ENCODE measurements at places on chromosomes 1 and 21.

GRCh38 chr1:84722794-84723193 lies 32.5 kb upstream of the SSX2IP start:
- DNase-seq = no peak

- DNase-seq = no peak
Measured at GRCh38 chr1:230818901-230819300, 49.4 kb downstream of the C1orf198 start.

GRCh38 chr1:1043411-1043810 lies 23.5 kb downstream of the AGRN start:
- DNase-seq = no peak

GRCh38 chr21:43643193-43643592 lies 16.1 kb downstream of the HSF2BP start:
- no peak for DNase-seq

GRCh38 chr1:224582041-224582440 lies 34.1 kb upstream of the CNIH3 start:
- no peak for DNase-seq

DNA sequence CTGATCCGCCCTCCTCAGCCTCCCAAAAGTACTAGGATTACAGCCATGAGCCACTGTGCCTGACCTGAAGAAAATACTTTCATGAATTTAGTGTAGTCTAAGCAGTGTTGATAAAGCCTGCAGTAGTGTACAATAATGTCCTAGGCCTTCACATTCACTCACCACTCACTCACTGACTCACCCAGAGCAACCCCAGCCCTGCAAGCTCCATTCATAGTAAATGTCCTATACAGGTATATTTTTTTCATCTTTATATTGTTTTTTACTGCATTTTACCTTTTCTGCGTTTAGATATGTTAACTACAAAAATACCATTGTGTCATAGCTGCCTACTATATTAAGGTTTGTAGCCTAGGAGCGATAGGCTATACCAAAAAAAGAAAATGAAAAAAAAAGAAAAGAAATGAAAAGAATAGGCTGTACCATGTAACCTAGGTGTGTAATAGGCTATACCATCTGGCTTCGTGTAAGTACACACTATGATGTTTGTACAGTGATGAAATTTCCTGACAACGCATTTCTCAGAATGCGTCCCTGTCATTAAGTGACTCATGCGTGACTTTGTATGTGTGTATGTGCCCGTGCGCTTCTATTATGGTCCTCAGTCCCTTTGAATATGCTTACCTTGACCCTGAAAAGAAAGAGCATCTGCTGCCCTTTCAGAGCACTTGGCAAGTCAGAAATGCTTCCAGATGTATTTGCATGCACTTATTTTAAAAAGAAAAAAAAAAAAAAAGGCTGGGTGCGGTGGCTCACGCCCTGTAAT lies 9.2 kb upstream of the SLAMF8 start:
- no peak for DNase-seq

DNA sequence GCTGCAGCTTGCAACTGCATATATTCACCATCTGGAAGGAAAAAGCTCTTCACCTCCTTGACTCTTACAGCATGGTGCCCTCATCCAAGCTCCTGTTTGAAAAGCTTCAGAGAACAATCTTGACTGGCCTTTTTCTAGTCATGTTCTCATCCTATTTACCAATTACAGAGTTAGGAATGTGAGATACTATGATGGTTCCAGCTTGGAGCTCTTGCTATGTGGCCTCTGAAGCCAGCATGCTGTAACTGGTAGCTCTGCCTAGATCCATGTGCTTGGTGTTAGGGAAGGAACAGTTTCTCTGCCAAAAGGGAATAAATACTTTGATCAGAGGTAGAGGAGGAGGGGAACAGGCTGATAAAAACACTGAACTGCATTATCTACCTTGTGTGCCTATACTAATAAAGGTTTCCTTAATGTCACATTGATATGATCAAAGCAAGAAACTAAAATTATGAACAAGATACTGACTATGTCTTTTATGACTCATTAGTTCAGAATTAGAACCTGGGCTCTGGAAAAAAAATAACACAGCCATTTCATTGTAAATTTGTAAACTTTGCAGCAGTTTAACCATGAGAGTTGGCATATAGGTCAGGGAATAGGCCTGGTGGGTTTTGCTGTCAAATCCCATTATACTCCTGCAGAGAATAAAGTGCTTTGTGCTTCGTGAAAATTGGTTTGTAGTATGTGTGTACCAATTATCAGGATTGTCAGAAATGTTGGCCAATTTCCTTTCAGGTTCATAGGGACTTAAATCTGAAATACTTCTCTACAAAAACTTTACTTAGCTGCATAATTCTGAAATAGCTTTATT lies 92.7 kb downstream of the LEPR start:
- no peak for DNase-seq

DNA sequence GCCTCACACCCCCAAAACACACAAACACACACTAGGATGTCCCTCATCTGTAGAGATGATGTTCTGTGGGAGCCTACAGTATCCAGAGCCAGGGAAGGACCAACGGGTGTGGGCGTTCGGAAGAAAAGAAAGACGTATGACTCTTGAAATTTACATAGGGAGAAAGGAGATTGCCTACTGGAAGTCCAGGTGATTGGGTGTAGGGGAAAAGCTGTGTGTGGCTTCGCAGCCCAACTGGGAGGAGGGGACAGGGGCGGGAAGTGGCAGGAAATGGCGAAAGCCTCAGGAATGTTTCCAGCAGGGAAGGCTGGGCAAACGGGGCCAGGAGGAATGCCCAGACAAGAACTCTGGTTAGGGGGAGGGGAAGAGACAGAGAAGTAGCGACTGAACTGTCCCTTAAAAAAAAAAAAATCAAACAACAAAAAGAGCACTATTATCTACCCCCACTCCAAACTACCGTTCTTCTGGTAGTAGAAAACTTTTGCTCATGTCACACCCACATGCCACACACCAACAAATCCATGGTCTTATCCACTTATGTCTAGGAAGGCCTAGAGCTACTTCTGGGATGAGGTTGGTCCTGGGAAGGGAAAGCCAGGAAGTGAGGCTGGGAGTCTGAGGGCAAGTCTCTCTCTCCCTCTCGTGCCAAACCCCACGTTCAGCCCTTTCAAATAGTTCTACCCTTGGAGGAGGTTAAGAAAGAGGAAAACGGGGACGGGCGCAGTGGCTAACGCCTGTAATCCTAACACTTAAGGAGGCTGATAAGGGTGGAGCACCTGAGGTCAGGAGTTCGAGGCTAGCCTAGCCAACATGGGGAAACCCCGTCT lies 1.8 kb upstream of the CKS1B start:
- DNase-seq = no peak

- no peak for DNase-seq
Measured at GRCh38 chr1:228003461-228004330, 3.1 kb upstream of the WNT3A start.

GRCh38 chr1:58934706-58935105 lies 150.9 kb upstream of the JUN start:
- DNase-seq = no peak
